Fibroblast of skin of left biceps (primary cell): ENCODE measurements at places on chromosomes 6 and 20.

DNA sequence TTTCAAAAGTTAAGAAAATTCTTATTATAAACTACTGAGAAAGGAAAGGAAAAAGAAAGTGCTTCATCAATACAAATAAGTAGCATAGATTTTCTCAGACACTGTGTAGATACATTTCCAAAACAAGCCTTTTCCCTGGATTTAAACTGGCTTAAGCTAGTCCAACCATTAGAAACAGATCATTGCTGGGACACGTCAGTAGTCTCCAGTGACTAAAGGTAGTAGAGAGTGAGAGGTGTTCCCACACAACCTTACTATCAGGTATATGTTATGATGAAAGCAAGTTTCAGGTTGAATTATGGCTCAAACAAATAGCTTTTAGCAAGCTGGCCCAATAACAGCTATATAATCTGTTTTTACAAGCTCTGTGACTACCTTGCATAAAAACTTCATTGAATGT is 47.3 kb upstream of the SLC2A12 start:
- no peak for DNase-seq

GRCh38 chr20:51797357-51798025 is 4.8 kb downstream of the SALL4 start:
- DNase-seq, result no peak

GRCh38 chr6:105901583-105901982 is 184.6 kb upstream of the PRDM1 start:
- DNase-seq, result no peak

DNA sequence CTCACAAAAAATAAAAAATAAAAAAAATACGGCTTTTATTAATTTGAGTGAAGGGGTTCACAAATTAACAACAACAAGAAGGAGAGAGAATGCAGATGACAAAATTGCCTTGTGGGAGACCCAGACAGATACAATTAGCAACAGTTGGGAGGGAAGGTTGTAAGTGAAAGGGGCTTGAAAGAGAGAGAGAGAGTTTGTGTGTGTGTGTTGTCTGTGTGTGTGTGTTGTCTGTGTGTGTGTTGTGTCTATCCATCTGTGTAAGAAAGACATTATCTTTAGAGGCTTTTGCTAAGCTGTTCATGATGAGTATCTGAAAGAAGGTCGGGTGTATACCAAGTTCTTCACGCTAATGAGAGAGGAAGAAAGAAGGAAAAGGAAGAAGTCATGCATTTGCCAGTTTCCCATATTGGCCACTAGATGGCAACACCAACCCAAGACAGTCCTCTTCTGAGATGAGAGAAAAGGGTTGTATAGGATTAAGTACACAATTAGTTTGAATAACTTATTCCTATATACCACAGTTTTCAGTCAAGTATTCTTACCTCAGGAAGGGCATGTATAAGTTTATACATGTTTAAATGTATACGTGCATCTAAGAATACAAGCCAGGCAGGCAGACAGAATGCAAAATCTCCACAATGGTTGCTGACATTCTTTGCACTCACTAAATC is 63.7 kb upstream of the CD2AP start:
- peak; percentile 33 for DNase-seq

GRCh38 chr20:62350098-62350628 is 16.9 kb downstream of the LAMA5 start:
- no peak for DNase-seq

DNA sequence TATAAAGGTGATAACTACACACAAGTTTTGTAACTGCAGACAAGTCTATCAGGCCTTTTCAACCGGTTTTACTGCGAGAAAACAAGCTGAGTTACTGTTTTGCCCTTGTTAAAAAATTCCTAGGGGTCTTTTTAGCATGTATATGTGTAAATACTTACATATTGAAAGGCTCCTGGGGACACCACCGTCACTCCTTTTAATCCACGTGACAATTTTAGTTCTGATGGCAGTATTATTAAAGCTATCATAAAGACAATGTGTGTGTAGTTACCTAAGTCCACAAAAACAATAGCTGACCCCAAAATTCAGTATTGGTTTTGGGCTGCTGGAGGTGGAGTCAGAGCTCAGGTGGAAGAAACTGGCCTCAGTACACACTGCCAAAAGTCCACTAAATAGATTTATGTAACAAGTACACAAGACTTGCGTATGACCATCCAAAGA is 41.3 kb upstream of the HFE start:
- no peak for DNase-seq

DNA sequence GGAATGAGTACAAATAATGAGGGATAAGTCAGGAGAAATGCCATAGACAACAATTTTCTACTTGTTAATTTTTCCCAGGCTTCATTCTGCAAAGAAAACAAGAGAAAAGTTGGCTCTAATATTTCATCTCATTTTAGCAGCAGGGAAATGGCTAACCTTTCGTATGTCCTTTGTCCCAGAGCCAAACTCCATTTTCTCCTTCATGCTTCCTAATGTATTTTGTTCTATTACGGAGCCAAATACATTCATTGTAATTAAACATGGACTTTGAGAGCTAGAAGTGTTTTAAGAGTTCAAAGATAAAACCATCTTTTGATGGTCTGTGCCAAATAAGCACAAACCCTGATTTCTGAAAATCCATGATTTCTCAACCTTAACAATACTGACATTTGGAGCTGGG is 136.9 kb downstream of the PTCHD4 start:
- DNase-seq, result no peak

GRCh38 chr6:116661594-116661993 is 7.0 kb downstream of the ZUP1 start:
- DNase-seq, result no peak

- DNase-seq, result no peak
Measured at GRCh38 chr6:23654745-23655144, 471.3 kb upstream of the NRSN1 start.

GRCh38 chr6:25193460-25194171 is 85.6 kb upstream of the CARMIL1 start:
- DNase-seq, result peak; percentile 95

DNA sequence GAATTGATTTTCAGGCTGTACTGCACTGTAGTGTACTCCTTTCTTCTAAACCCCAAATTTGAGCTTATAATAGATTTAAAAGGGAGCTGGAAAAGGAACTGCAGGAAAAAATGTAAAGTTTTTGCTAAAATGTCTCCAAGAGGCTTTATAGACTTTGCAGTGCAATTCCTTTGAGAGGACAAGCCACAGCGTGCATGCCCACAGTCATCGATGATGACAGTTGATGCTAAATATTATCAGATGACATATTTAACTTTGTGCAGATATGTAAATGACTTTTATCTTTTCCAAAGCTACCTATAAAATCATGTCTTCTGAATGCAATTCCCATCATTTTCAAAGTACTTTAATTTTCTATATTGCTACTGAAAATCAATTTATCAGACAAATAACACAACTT is 24.3 kb upstream of the HDGFL1 start:
- DNase-seq, result no peak

DNA sequence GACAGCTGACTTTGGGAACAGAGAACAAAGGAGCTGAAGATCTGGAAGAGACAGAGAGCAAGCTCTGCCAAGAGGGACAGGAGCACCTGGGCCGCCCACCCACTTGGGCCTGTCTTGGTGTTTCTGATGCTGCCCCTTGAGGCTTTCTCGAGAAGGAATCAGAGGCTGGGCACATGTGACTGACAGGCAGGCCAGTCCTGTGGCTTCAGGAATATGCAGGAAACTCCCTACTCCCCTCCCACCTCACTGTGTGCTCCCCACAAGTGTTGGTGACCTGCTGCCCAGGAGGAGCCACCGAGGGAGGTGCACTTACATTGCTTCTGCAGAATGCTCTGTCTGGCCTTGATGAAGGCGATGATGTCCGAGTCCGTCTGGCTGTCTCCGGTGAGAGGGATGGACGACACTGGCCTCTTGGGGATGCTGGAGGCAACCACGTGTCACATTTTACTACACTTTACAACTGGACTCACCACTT is 20.9 kb upstream of the KCNK16 start:
- DNase-seq, result no peak

DNA sequence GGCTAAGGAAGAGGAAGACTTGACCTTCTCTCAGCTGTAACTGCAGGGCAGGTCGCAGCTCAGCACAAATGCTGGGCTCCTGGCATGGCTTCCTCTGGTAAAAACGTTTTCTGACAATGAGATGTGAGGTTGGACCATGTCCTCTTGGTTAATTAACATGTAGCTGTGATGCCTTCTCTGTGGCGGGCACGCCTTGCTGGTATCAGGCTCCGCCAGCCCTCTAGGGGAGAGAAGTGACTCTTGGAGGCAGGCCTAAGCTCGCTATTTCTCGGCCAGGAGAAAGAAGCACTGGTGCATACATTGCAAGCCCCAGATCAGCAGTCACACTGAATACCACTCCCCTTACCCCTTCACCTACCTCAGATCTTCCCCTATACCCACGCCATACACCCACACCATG is 65.0 kb downstream of the QRSL1 start:
- DNase-seq, result no peak

DNA sequence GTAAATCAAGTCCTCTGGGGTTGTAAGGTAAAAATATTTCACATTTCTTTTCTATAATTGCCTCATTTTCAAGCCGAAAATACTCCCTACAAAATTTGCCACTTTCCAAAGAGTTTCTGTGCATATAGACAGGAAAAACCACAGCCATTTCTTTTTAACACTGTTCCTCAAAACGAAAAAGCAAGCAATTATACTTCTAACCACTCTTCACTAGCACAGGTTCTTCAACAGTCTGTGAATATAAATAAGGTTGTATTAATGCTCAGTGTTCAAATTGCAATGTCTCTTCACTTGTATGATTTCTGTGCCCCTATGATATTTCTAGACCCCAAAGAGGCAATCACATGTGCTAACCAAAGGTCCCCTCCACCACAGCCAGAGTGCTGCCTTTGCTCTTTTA is 206.0 kb downstream of the SIM1 start:
- no peak for DNase-seq

- DNase-seq, result no peak
Measured at GRCh38 chr20:10721137-10721896, 47.5 kb upstream of the JAG1 start.

DNA sequence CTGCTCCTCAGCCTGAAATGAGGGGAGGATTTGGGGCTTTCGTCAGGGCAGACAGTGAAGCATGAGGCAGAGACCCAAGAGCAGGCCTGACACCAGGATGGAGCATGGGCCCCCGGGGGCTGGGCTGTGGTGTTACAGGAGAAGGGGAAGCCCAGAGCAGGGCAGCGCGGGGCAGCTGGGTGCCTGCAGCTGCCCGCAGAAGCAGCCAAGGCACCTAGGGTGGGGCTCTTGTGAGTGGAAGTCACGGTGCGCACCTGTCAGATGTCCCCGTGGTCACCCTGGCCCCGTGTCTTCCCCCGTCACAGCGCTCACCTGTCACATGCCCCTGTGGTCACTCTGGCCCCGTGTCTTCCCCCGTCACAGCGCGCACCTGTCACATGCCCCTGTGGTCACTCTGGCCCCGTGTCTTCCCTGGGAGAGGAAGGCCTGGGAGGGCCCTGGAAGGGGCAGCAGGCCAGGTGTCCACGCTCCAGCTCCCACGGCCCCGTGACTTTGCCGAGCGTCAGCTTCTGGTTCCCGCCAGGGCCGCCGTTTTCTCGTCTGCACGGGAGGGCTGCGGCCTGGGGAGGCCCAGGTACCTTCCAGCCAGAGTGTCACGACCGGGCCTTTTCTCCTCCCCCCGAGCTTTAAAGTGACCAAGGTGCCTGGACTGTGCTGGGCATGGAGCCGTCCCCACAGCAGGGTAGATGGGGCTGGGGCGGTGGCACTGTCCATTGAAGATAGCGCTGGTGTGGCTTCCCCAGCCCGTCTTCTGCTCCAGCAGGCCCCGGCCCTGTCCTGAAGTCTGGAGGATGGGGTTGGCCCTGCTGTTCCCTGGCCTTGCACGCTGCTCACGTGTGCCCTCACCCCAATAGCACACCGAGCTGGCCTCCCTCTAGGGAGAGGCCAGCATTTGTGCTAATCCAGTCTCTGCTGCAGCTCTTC is 9.4 kb downstream of the ARFGAP1 start:
- no peak for DNase-seq

- DNase-seq, result no peak
Measured at GRCh38 chr6:112320561-112321318, 26.4 kb upstream of the RFPL4B start.
